ENCODE measurements at places on chromosomes 4 and X.

- DNase-seq, result no peak
Measured at GRCh38 chr4:146368209-146368608, 153.5 kb downstream of the SLC10A7 start.

DNA sequence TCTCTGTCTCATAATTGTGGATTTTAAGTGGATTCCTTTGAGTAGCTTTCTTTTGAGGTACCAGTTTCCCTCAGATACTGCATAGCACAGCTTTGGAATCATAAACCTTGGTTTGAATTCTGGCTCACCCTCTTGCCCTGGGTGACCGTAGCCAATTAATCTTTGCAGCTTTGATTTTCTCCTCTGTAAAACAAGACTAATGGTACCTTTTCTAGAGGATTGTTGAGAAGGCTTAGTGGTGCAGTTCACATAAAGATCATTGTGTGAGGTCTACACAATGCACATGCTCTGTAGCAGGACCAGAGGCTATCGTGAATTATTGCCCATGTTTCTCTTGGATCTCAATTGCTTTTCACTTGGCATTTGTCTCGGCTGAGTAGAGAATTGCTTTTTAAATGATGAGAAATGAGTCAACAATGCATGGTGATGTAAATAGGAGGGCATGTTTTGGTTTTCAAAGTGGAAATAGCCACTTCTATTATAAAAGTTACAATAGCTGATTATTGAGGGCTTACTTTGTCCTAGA, 47.9 kb downstream of the TMEM131L start:
- no peak for DNase-seq

- DNase-seq, result no peak
Measured at GRCh38 chr4:173936861-173937260, 346.6 kb downstream of the FBXO8 start.

DNA sequence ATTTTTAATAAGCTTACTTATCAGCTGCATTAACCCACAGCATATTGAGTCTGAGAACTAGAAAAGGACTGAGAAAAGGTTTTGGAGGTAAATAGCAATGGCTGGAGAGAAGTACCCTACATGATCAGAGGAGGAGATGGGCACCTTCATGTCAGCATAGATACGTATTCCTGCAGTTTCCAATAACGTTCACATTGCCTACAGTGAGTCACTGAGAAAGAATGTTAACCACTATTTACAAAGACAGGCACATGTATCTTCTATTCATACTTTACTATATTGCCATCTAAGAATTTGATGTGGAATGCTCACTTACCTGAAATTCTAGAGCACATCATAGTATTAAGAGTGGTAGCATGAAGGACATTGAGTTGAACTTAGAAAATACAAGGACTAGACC, 92.5 kb downstream of the TLL1 start:
- no peak for DNase-seq

GRCh38 chr4:4480685-4481398, 61.0 kb downstream of the STX18 start:
- no peak for DNase-seq

GRCh38 chr4:35105486-35105885, 1138.8 kb downstream of the ARAP2 start:
- DNase-seq, result no peak

DNA sequence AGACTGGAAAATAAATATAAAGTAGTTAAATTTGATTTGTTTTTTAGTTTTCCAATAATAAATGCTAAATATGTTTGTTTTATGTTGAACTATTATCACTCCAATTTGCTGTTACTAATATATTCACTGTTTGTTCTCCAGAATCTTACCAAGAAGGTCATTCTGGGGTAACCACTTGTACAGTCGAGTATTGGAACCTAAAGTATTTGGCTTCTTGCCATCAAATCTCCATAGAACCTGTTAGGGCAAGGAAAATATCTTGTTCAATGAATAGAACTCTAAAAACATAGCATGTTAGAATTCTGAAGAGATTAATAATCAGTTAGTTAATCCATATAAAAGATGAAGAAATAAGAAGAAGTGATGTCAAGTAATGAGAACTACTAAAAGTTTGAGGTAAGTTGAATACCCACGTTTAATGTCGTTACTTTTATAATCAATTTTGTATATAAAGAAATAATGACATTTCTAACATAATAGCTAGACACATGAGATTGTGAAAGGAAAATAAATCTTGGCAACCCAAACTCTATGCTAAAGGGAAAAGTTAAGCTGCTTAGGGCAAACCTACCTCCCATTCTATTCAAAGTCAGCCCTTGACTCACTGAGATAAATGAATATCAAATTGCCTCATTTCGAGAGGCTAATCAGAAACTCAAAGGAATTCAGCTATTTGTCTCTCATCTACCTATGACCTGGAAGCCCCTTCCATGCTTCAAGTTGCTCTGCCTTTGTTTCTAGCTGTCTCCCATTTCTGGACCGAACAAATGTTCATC, 15.3 kb downstream of the UGT2B15 start:
- DNase-seq, result no peak

- DNase-seq, result no peak
Measured at GRCh38 chr4:140742838-140743193, 13.4 kb downstream of the TBC1D9 start.

DNA sequence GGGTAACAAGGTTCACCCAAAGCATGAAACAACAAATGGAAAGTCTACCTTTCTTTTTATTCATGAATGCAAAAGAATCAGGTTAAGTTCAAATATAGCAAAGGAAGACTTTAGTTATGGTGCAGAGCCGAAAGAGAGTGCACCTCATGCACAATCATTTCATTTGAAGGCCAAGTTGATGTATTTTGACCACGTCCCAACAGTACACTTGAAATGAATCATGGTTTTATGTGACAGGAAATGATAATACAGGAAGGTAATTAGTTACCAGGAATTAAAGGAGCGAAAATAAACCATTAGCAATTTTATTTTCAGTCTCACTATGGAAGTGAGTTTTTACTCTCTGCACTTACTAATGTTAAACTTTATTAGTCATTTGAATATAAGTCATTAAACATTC, 281.2 kb upstream of the DIAPH2 start:
- no peak for DNase-seq

DNA sequence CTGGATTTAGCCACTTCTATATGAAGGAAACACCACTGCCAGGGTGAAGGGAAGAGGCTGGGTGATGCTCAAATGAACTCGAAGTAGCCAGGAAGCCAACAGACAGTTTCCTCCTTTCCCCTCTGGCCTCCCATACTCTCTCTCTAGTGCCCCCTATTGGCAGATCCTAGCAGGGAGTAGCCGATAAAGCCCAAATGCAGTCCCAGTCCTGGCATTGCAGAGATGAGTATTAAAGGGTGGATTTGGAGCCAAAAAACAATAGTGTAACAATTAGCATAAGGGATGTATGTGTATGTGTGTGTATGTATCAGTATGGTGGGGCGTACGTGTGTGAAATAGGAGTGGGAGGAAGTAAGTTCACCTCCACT, 213.8 kb upstream of the LDB2 start:
- no peak for DNase-seq

DNA sequence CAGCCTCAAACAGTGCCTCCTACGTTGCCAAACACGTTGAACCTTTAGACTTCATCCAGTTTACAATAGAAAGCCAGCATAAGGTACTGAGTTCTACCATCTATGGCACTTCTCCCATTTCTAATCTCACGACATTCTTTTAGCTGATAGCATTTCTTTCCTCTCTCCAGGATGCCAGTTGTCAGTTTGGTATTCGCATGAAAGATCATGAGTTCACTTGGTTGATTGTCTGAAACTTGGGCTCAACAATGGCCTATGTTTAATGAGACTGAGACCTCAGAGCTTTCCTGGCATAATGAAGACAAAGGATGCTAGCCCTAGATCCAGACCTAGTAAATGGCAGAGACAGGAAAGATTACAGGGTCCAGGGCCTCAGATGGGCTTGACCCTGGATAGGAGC, 69.2 kb upstream of the SPRY1 start:
- no peak for DNase-seq

DNA sequence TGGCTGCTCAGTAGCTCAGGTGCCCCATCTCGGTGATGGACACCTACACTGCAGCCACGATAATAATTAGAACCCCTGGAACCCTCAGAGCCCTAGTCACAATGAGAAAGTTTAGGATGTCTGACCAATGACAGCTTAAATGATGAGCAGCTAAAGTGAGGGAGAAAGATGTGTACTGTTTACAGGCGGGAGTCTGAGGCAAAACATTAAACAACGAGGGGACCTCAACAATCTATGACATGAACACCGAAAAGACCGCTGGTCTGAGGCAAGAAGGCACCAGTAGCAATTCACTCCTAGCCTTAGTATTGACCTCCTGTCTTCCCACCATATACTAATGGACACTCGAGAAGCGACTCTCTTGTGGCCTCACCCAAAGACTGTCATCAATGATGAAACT, 369.5 kb upstream of the SMIM31 start:
- no peak for DNase-seq

DNA sequence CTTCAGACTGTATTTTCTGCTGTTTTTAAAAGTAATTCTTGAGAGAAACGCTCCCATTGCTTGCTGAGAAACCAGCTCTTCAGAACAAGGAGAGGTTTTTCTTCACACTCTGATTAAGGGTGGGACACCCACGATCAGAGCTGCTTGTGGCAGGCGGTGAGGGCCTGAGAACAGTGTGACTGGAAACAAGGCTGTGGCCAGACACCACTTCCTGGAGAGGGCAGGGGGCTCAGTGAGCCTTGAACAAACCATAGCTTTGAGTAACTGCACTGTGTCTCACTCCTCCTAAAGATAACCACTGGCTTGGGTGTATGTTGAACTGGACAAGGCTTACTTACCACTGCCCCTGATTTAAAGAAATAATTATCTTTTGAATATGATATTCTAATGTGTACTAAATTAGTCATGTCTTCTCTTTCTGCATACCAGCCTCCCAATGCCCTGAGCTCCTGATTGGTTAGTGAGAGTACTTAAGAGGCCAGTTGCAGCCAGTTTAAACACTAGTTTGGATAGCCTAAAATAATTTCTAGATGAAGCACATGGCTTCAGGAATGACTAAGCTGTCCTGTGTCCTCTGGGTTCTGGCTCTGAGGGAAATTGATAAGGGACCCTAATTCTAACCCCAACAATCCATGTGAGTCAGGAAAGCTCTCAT, 3.7 kb upstream of the GPR82 start:
- peak; percentile 8 for DNase-seq

DNA sequence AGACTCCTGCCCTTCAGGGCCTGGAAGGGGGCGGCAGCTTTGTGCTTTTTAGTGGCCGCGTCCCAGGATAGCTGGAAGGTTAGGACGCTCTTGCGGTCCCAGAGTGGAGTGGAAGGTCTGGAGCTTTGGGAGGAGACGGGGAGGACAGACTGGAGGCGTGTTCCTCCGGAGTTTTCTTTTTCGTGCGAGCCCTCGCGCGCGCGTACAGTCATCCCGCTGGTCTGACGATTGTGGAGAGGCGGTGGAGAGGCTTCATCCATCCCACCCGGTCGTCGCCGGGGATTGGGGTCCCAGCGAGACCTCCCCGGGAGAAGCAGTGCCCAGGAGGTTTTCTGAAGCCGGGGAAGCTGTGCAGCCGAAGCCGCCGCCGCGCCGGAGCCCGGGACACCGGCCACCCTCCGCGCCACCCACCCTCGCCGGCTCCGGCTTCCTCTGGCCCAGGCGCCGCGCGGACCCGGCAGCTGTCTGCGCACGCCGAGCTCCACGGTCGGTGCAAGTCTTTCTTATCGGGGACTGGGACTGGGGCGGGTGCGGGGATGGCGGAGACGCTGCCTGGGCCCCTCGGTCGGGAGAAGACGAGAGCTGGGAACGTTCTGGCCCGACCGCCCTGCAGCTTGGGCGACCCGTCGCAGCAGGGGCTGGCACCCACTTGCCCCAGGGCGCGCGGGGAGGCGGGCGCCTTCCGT, at the start of gene EDNRA:
EDNRA (plus strand) TSS at position 207 of the 686 bp plus-strand sequence. CDS start 4,585 bp downstream, outside the sequence.
- DNase-seq, result no peak

DNA sequence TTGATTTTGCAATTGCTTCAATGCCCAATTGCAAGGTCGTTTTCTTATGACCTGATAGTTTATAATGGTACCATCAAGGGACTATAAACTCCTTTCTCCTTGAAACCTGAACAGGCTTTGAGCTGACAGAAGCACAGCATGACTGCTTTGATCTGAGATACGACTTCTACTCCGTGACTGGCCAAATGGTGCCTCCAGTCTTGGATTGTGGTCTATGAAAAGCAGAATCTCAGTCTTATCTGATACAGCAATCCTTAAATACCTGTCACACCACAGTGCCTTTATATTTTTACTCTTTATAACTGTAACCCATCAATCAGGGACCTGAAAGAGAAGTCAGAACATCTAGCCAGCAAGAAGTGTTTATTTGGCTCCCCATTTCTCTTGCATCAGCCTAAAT, 93.1 kb downstream of the DOCK11 start:
- no peak for DNase-seq

- no peak for DNase-seq
Measured at GRCh38 chr4:7703688-7704087, 236.0 kb downstream of the AFAP1 start.

- no peak for DNase-seq
Measured at GRCh38 chrX:3244203-3244743, 102.2 kb downstream of the MXRA5 start.

DNA sequence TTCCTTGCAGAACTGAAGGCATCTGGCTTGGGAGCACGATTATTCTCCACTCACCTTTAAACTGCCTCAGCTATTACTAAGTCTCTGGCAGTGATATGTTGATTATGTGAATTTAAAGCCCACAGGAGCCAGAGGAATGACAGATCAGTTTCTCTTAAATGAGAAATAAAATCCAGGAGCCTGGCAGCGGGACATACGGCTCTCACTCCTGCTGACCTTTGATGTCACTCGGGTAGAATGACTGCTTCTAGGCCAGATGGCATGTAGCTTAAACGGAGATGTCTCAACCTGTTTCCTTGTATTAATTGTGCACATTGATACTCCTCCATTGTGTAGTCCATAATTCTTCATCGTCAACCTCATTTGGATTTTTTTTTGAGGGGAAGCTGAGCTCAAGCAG, 4.0 kb upstream of the CBLL2 start:
- no peak for DNase-seq

- DNase-seq, result no peak
Measured at GRCh38 chr4:19850909-19851308, 400.8 kb upstream of the SLIT2 start.
